ENCODE measurements at places on chromosomes 4 and X.

DNA sequence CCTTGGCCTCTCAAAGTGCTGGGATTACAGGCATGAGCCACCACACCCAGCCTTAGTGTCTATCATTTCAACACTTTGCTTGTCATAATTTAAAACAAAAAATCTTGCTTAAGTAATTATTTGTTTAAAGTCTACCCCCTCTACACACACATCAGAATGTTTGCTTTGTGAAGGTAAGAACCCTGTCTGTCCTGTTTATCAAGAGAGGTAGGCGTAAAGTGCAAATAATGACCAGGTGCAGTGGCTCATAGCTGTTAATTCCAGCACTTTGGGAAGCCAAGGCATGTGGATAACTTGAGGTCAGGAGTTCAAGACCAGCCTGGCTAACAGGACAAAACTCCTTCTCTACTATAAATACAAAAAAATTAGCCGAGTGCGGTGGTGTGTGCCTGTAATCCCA, 326.7 kb upstream of the CLNK start:
- no peak for DNase-seq
- no peaks in the 10 kb centered on the region for H3K4me1 ChIP-seq
- no peaks in the 10 kb centered on the region for H3K36me3 ChIP-seq
- H3K27ac ChIP-seq = no peak overlapping the region
- H3K4me3 ChIP-seq = no peak overlapping the region
- H3K27me3 ChIP-seq = no peaks in the 10 kb centered on the region

DNA sequence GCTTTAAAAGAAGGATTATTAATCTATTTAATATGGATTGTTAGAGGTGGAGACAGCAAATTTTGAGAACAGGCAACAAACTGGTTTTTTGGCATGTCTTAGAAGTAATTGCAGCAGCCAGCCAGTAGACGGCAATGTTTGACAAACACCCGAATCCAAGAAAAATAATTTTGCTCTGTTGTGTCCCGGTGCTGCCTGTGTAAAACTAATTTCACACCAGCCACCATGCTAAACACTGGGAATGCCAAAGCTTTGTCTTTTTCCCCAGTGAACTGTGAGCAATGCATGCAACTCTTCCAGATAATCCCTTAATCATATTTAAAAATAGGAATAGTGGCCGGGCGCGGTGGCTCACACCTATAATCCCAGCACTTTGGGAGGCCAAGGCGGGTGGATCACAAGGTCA, 25.9 kb downstream of the SMIM31 start:
- H3K4me3 ChIP-seq = no peak overlapping the region
- no peak overlapping the region for H3K27ac ChIP-seq
- no peak for DNase-seq
- no peaks in the 10 kb centered on the region for H3K36me3 ChIP-seq
- H3K4me1 ChIP-seq = no peaks in the 10 kb centered on the region

DNA sequence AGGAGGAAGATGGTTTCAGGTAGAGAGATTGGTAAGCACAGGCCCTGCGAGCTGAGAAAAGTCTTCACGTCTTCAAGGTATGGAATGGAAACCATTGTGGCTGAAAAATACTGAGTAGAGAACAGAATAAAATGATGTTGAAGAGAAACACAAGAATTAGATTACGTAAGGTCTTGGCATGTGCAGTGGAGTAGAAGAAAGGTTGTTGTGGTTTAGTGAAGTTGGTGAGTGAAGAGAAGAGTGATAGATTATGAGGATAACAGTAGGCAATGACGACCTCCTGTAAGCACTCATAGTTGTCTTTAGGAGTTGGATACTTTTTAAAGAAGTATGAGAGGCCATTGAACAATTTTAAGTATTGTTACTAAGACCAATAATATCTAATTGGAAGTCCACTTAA, 642.6 kb downstream of the PCDH7 start:
- H3K27me3 ChIP-seq = no peaks in the 10 kb centered on the region
- no peaks in the 10 kb centered on the region for H3K36me3 ChIP-seq
- DNase-seq = no peak

DNA sequence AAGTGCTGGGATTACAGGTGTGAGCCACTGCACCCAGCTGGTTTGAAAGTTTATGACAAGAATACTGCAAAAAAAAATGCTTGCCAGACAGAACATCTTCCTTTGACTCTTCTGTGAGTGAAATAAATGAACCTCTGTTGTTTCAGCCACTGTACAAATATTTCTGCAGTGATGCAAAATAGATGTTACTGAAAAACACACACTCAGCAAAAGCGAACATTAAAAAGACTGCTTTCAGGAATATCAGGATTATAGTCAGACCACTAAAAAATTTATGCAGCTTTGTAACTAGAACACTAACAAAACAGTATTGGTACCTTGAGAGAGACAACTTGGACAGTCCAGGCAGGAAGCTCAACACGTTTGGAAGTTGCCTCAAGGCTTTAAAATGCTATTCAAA, 16.9 kb upstream of the SEPSECS start:
- H3K36me3 ChIP-seq = peaks cover 5% of the 10 kb centered on the region
- no peak overlapping the region for H3K4me3 ChIP-seq
- DNase-seq = no peak
- no peak overlapping the region for H3K27ac ChIP-seq
- no peaks in the 10 kb centered on the region for H3K27me3 ChIP-seq

DNA sequence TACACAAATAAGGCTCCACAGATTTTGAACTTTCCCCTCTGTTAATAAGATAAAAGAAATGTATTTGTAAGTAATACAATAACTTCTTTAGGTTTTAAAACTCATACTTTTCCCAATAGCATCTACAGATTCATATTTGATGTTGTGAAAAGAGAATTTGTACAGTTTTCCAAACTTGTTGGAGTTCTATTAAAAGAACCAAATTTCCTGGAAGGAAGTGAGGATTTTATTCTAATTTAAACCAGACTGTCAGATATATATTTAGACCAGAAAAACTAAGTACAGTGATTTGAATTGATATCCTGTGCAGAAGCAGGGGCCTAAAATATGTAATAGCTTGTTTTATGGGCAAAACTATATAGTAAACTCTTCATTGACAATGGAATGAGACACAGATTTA, 53.7 kb downstream of the NAA11 start:
- H3K4me3 ChIP-seq = no peak overlapping the region
- no peaks in the 10 kb centered on the region for H3K36me3 ChIP-seq
- no peaks in the 10 kb centered on the region for H3K27me3 ChIP-seq
- no peak for DNase-seq

GRCh38 chr4:33357121-33357520, 2637.0 kb downstream of the PCDH7 start:
- H3K4me3 ChIP-seq = no peak overlapping the region
- DNase-seq = no peak
- no peaks in the 10 kb centered on the region for H3K27me3 ChIP-seq

DNA sequence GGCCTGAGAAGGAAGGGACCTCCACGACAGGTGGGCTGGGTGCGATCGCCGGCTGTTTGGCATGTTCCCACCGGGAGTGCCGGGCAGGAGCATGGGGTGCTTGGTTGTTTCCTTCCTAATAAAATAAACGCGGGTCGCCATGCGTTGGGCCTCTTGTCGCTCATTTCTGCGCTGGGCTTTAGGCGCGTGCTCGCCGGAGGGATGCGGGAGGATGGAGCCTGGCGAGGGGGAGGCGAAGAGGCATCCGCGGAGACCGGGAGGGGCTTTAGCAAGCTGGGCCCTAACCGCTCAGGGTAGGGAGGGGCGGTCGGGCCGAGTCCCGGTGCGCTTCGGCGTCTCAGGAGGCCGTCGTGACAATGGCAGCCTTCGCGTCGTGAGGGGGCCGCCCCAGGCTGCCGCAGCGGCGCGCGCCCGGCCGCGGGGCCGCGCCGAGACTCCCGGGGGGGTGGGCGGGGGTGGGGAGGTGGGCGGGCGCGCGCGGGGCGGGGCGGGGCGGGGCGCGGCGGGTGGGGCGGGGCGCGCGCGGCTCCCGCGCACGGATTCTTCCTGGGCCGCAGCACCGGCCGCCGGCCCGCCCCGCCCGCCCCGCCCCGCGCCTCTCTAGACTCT, 476 bp upstream of the GDI1 start:
- H3K27me3 ChIP-seq = no peaks in the 10 kb centered on the region
- H3K36me3 ChIP-seq = peaks cover 19% of the 10 kb centered on the region
- H3K27ac ChIP-seq = peak overlapping the region; percentile 82
- DNase-seq = peak; percentile 47
- peaks cover 12% of the 10 kb centered on the region for H3K4me1 ChIP-seq

- H3K27me3 ChIP-seq = no peaks in the 10 kb centered on the region
- H3K4me3 ChIP-seq = no peak overlapping the region
- no peaks in the 10 kb centered on the region for H3K4me1 ChIP-seq
Observed at GRCh38 chrX:9885150-9885549, 82.0 kb upstream of the CLDN34 start.

DNA sequence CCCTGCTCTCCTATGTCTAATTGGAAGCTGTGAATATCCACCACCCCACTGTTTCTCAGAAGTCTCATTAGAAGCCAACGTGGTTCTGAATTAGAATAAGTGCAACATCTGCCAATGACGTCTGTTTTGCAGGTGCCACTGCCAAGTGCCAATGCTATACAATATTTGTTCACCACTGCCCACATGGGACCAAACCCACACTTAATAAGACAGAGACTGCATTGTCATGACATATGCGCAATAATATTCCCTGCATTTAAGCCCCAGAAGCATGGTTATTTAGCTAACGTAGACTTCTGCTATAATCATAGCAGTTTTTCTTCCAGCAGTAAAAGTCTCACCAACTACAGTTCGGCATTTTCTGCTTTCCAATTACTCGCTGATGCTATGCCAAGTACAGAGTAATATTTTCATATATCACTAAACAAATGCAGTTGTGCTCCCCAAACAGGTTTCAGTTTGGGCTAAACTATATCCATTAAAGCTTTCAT, 262.5 kb upstream of the PCDH18 start:
- H3K4me1 ChIP-seq = no peaks in the 10 kb centered on the region
- no peak for DNase-seq
- no peak overlapping the region for H3K27ac ChIP-seq
- H3K36me3 ChIP-seq = no peaks in the 10 kb centered on the region
- no peaks in the 10 kb centered on the region for H3K27me3 ChIP-seq

GRCh38 chrX:110142096-110142495, 139.2 kb downstream of the TMEM164 start:
- no peak for DNase-seq
- H3K27ac ChIP-seq = no peak overlapping the region
- H3K36me3 ChIP-seq = no peaks in the 10 kb centered on the region
- H3K27me3 ChIP-seq = no peaks in the 10 kb centered on the region

DNA sequence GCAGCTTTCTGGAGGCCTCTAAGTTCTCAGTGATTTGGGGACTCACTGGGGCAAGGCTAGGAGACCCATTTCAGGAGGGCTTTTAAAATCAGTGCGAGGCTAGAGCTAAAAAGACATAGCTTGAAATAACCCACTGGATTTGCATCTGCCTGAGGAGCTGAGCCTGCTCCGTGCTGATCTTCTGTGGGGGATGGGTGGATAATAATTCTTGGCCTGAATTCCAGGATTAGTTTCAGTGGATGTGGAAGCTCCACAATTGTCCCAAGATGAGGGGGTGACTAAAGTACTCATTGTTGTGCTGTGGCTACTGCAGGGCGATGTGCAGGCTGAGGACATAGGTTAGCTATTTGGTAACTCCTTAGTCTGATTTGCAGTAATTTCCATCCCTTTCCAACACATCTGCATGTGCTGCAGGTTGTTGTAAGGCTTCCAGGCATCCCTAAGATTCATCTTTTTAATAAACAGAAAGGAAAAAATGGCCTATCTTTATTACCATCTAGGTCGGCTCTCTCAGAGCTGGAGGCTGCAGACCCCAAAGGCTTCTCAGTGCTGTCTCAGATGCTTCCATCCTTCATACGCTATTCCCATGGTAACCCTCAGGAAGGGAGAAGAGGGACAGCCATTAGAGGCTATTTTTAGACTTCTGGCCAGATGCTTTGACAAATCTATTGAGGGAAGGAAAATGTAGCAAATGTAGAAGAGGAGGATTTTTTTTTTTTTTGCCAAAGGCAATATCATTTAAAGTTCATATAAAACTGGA, 63.4 kb downstream of the GRXCR1 start:
- no peak for DNase-seq
- no peak overlapping the region for H3K27ac ChIP-seq
- H3K36me3 ChIP-seq = no peaks in the 10 kb centered on the region
- H3K4me3 ChIP-seq = no peak overlapping the region
- no peaks in the 10 kb centered on the region for H3K27me3 ChIP-seq

- no peaks in the 10 kb centered on the region for H3K27me3 ChIP-seq
- peaks cover 5% of the 10 kb centered on the region for H3K4me1 ChIP-seq
- H3K27ac ChIP-seq = no peak overlapping the region
- H3K36me3 ChIP-seq = no peaks in the 10 kb centered on the region
- no peak for DNase-seq
Observed at GRCh38 chr4:8542776-8543525, 37.2 kb upstream of the GPR78 start.

All from T-helper 2 cell treated with Interferon-gamma antibody and Interleukin-4, amounts not matched to agents 5 μg/mL and 100 μg/mL, for 36 hours (primary cell).